Fibroblast of skin of right quadriceps (primary cell): ENCODE measurements at places on chromosomes 2 and 18.

DNA sequence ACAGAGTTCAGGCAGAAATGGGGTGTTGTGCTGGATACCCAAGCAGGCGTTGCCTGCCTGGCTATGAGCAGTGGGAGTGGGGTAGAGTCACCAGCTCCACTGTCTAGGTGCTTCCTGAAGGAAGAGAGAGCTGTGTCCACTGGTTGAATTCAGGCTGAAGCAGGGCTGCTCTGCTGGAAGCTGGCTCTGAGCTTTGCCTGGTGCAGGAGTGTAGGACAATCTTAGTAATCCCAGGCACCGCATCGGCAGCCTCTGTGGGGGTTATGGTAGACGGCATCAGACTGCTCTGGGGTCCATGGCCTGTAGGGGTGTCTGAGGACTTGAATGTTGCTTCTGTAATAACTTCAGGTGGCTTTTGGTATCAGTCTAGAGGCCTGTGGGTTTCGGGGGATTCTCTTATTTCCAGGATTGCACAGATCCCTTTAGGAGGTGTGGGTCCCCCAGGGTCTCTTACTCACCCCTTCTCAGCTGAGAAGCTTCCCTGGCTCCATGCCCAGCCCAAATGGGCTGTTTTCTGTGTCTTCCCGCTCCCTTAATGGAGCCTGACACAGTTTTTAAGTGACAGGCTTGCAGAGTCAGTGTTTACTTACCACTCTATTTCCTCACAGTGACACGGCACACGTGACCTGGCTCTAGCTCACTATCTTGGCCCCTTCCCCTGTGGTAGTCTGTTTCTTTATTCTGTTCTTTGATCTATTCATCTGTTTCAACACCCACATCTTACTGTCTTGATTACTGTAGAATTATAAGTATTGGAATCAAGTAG, 644.3 kb downstream of the CBLN2 start:
- no peak for DNase-seq

- no peak for DNase-seq
Observed at GRCh38 chr2:68432696-68433658, 34.1 kb downstream of the FBXO48 start.

DNA sequence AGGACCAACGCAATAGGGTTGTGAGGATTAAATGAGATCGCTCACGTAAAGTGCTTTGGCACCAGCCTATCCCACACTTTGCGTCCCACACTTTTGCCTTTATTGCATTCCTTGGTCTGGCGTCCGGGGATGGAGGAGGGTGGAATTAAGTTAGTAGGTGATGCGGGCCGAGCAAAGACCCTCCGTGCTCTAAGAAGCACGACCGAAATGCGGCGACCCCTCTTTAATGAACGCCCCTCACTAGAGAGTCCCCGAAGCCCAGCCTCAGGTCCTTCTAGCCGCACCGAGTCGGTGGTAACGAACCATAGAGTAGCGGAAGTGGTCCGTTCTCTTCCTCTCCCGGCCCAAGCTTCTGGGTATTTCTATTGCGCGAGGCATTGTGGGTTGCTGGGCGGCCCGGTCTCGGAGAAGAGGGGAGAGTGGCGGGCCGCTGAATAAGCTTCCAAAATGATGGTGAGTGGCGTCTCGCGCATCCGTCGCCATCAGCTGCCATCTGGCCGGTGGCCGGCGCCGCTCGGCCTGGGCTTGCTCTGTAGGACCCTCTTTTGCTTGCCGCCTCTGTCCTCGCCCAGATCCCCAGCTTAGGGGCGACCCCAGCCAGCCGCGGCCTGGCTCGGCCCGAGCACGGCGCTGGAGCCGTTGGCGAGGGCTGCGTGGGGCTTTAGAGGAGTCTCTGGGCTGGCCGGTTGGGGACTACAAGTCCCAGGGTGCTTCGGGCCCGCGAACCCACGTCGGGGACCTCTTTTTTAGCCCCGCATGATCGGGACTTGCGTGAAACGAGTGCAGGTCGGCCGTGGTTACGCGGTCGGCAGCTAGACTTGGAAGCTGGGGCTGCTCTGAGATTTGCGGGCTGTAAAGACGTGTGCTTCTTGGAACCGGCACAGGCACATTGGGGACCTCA, at the start of gene CCT7:
Gene CCT7, plus strand, starts transcription at position 377 of the 901 bp plus-strand sequence. Its CDS starts 71 bp downstream, at position 448.
- peak; percentile 90 for DNase-seq

GRCh38 chr2:178385595-178386148, 65.3 kb downstream of the PRKRA start:
- DNase-seq, result no peak

- DNase-seq, result no peak
Observed at GRCh38 chr18:57008001-57008686, 138.7 kb upstream of the BOD1L2 start.

GRCh38 chr2:64727843-64728463, 74.2 kb upstream of the SERTAD2 start:
- DNase-seq, result no peak

DNA sequence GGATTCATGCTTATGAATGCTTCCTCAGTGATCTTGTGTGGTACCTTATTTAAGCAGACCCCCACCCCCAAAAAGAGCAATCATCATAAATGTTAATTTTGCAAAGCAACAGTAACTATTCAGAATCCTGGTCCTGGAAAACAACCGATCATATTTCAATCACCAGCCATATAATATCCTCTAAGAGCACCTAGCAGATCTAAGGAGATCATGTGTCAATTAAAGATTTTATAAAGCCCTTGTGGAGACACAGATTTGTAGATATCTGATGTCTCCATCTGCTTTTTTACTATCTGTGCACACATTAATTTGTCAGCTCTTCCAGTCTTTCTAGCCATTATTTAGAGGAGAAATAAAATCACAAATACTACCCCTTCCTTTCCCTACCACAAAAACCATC, 423.7 kb downstream of the TGIF1 start:
- no peak for DNase-seq

GRCh38 chr2:8141780-8142179, 540.1 kb upstream of the ID2 start:
- no peak for DNase-seq

DNA sequence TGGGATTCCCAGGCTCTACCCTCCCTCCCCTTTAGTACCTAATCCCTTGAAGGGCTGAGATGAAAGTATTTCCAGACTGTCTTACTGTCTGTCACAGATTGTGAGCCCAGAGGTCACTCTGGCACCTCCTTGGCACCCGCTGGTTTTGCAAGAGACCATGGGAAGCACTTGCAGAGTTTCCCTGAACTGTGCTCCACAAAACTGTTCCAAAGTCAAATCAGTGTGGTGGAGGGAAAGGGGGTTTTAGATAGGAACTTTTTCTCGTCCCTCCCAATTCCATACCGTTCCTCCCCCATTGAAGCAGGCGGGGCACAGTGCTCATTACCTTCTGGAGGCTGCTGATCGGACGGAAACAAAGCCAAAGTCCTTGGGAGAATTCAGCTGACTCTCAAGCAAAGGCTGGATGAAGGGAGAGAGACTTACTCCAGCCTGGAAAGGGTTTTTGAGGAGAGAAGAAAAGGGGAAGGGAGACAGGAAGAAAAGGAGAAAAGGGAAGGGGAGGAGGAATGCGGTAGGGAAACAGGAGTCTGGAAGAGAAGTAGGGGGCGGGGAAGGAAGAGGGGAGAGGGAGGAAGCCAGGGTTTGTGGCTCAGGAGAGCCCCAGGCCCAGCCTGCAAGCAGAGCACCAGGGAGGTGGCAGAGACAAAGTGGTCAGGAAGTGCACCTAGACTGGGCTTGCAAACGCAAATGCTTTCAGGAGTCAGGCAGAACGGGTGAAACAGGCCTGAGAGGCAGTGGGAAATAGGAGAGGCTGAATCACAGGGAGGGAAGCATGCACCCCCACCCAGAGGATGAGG, 88.4 kb upstream of the SP3 start:
- no peak for DNase-seq

DNA sequence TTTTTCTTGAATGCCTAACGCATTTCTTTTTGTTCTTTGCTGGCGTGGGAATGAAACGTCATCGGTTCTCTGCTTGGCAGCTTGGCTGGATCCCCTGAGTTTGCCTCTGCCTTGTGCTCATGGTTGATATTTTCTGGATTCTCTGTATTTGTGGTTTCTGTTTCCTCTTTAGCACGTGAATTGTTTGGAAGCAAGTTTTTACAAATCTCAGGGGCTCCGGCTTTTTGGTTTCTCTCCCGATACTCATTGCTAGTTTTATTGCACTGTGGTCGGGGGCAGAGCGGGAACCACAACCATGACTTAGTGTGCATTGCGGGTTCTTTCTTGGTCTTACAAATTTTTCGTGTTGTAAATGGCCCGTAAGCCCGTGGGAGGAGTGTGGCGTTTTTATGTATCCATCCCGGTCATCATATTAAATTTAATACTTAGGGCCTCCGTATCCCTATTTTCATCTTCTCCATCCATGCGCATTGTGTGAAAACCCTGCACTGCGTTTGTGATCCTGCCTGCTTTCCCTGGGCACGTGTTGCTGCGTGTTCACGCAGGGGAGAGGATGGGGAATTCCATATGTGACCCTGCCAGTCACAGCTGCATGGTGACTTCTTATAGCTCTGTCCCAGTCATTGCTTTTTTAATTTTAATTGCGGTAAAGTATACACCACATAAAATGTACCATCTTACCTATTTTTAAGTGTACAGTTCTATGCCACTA, 9.4 kb downstream of the RAMP1 start:
- DNase-seq, result peak; percentile 26

DNA sequence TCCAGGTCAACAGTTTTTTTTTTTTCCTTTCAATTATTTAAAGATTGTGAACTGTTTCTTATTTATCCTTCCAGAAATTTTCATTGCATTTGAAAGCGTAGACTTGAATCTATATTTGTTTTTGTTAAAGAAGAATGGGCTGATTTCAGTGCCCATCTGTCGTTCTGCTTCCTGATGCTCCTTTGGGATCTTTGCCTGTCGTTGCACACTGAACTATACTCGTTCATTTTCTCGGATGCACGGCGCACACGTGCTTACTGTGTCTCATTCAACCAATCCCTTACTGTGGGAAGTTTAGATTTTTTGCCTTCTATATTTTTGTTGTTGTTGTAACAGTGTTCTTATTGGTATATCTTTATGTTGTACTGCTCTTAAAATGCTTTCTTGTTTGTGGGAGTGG, 149.7 kb downstream of the VAPA start:
- no peak for DNase-seq

- peak; percentile 19 for DNase-seq
Observed at GRCh38 chr2:176753752-176754474, 458.7 kb upstream of the HNRNPA3 start.

GRCh38 chr2:196902828-196903227, 23.7 kb downstream of the PGAP1 start:
- DNase-seq, result peak; percentile 18

GRCh38 chr2:230905448-230906421, 19.3 kb downstream of the GPR55 start:
- DNase-seq, result no peak

- peak; percentile 7 for DNase-seq
Observed at GRCh38 chr2:170446078-170446477, 268.1 kb downstream of the MYO3B start.

DNA sequence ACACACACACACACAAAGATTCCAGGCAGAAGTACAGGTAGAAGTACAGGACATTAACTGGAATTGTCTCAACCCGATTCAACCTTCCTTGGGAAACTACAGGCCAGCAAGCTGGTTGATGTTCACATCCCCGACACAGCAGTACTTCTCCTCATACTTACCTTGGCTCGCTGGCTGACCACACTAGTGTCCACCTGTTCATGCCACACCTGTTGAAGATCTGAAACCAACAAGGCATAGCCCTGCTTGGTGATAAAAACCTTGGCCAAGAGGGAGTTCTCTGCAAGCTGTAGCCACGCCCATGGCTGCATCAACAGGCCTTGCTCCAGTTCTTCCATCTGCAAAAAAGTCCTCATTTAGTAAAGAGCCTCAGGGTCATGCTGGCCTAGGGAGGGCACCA, 2.6 kb downstream of the NHEJ1 start:
- no peak for DNase-seq

DNA sequence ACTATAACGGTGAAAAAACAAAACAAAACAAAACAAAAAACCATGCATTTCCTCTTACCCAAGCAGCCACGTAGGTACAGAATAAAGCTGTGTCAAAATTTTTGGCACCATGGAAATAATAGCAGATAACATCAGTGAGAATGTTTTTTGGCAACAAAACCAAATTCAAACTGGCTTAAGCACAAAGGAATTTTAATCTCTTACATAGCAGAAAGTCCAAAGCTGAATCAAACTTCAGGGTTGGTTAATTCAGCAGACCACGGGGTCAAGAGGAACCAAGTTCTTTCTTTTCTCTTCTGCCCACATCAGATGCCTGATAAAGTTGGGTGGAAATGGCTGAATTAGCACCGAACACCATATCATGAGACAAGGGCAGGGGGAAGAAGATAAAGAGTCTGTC, 129.5 kb downstream of the PAX3 start:
- peak; percentile 3 for DNase-seq

DNA sequence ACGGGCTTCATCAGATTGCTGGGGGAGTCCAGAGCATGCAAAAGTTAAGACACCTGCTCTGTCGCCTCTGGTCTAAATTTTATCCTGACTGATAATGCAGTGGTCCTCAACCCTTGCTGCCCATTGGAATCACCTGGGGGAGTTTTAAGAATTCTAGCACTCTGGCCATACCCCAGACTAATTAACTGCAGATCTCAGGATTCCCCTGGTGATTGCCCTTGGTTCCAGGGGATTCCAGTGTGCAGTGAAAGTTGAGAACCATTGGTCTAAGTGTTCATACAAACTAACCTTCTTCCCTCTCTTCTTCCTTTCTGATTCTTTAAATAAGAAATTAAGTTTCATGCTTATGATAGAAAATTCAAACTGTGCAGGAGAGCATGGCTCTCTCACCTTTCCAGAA, 105.7 kb upstream of the MGAT5 start:
- no peak for DNase-seq

GRCh38 chr18:55189972-55190371, 230.7 kb upstream of the CCDC68 start:
- peak; percentile 48 for DNase-seq

DNA sequence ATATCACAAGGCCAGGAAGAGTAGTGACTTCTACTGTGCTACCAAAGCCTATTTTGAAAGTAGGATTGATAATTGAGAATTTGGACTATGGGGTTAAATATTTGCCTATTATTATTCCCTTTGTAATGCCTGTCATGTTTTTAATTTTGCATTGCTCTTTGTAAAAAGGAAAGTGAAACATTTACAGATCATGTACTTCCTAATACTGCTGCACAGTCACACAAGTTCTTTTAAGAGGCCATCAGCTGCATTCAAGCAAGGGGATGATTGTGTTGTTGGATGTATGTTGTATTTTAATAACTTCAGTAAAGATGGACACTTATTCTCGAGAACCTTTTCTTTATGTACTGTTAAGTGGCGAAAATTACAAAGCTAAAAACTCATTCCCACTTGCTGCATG, 70.1 kb downstream of the PLEKHA3 start:
- no peak for DNase-seq

DNA sequence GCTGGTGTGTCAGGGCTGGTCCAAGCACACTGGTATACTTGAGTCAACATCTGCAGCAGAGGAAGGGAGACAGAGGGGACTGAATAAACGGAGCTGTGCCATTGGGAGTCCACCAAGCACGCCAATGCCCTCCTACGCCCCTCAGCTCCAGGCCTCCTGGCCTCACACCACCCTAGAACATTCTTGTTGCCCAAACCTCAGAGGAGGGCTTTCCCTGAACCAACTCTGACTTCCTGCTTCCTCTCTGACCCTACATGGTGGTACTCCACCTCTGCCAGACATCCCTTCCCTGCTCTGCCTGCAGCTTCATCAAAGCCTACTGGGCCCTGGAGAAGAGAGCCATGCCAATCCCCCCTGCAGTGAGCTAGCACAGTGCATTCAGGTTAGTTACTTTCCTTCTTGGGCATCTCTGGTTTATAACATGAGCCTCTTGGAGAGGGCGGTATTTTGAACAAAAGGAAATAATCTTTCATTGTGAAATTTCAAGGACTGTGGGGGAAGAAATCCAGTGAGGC, 54.4 kb downstream of the ZBTB7C start:
- no peak for DNase-seq
